Progenitor cell of endocrine pancreas (in vitro differentiated cells): ENCODE measurements at places on chromosomes 12 and 14.

- no peak for DNase-seq
Observed at GRCh38 chr12:47202176-47202575, 122.4 kb upstream of the AMIGO2 start.

- no peak for DNase-seq
Observed at GRCh38 chr14:91229005-91229382, 15.5 kb downstream of the GPR68 start.

- no peak for DNase-seq
Observed at GRCh38 chr12:29066011-29066588, 83.0 kb upstream of the FAR2 start.

DNA sequence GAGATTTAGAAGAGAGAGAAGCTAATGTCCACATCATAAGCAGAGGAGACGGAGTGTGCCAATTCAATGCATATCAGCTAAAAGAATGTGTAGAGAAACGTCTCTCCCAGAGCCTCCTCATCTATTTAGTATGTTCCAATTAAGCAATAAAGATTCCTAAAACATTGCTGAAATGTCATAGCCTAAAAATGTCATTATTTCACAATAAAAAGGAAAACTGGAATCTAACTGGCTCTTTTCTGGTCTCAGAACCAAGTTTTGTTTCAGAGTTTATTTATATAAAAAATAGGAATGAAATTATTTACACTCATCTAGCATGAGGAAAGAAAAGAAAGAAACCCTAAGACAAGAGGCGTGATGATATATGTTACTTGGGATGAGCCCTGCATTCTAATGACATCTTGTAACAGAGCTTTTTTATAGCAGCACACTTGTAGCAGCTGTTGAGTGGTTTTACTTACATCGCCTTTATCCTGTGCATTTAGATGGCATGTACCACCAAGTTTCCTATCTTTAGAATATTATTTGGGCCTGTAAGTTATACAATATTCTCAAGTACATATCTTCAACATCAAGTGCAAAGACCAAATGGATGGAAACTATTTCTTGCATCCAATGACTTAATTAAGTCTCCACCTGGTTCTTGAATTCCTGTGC lies 266.3 kb upstream of the PRKD1 start:
- DNase-seq: no peak

DNA sequence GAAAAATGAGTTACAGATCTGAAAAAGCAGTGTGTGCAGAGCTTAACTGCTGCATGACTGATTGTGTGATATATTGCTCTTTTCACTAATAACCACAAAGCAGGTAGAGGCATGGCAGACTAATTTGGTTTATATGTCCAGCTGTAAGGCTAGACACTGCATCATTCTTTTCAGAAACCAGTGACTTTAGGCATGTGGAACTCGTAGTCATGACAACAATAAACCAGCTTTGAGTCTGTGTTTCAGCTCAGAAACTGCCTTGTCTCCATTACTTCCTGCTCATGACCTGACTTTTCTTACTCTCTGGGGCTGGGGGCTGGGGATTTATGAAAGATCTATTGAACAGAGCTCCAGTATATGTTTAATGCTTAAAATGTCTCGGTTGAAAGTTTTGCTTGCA lies 146.8 kb upstream of the LRIG3 start:
- DNase-seq: no peak

DNA sequence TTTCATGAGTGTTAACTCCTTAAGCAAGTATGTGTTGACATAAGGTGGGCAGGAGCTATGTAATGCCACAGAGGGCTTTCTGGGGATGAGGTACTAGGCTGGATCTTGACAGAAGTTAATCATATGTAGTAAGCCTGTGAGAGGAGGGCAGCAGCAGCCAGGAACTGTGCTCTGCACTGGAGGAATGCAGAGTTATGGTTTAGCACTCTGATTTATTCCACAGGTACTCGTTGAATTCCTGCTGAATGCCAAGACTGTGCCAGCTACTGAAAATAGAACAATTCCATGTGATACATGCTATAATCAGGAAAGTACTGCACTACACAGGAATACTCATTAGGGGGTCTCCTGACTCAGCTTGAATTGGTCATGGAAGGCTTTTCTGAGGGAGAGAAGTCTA lies 58.7 kb downstream of the SUSD6 start:
- no peak for DNase-seq

GRCh38 chr14:88825078-88825458 lies 617 bp downstream of the TTC8 start:
- DNase-seq: no peak

DNA sequence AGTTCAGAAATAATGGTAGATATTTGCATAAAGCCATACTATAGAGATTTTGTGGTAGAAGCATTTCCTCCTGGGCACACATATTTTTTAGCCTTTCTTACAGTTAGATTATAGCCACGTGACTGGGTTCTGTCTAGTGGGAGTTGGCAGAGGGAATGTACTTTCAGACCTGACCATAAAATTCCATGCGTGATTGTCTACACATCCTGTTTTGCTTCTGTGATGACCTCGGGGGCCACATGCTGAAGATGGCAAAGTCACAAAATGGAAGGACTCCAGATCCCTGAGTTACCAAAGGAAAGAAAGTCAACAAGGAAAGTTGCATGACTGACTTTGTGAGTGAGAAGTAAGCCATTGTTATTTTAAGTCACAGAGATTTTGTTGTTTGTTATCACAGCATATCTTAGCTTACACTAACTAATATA lies 14.6 kb upstream of the MIA2 start:
- no peak for DNase-seq

DNA sequence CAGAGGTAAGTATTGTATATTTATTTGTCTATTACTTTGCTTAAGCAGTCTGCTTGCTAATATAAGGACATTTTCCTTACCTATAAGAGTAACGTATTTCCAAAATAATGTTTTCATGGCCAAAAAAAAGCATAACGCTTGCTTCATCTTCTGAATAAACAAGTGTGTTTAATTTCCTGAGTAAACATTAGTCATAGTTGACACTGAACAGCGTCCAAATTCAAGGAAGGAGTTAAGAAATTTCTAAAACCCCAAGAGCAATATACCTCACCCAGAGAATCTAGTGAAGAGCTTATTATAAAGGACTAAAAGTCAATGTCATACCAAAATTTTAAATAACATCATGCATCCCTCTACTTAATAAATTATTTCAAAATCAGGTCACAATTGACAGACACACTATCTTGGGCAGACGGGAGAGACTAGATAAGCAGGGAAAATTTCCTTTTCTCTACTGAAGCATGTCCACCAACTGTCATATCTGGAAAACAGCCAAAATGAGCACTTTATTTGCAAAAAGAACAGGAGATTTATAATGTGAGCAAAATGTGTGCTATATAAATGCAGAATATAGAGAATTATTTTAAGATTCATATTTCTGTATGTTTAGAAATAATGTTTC lies 25.1 kb downstream of the ANKS1B start:
- DNase-seq: no peak

DNA sequence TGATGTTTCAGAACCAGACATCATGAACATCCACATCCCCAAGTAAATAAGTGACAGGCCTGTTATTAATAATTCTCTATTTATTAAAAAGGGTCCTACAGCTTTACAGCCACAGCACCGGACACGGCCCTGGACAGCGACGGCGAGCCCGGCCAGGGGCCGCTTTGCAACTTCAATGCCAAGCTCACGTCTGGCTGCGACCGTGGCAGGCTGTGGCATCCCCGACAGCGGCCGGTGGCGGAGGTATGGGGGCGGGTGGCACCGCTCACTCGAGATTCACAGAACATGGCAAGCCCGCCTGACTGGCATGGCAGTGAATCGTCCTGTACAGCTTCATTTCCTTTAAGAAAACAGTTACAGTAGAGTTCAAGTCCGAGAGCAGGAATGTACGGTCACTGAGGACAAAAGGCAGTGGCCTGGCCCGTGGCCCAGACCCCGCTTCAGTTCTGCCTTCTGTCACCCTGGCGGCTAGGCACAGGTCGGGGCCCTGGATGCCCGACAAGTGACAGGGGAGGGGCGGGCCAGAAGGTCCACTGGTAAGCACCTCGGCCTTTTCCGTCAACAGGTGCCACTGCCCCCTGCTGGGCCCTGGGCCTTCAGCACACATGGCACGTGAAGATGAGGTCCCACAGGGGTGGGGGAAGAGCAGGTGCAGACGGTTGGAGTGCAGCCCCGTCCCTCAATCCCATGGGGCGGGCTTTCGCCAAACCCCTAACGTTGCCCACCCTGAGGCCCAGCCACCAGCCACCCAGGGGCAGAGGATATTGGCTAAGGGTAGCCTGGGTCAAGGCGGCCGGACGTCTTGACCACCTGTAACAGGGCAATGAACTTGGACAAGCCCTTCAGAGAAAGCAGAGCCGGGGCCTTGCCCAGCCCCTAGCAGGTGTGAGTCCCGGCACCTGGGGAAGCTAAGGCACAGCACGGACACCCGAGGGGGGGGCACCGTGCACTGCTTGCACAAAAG lies 30.3 kb downstream of the HIP1R start:
- no peak for DNase-seq

DNA sequence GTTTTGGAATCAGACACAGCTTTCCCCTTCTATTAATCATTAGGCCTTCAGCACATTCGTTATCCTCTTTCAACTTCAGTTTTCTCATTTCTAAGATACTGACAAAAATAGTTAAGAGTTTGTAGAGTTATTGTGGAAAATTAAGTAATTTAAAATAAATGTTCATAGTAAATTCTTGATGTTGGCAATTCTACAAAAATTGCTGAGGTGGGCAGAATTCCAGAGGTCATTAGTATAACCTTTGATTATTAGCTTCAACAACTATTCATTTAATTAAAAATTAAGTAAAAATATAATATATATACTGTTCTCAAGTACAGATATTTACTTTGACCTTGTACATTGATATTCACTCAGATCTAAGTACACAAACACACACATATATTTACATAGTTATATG lies 58.5 kb downstream of the DIO2 start:
- no peak for DNase-seq

DNA sequence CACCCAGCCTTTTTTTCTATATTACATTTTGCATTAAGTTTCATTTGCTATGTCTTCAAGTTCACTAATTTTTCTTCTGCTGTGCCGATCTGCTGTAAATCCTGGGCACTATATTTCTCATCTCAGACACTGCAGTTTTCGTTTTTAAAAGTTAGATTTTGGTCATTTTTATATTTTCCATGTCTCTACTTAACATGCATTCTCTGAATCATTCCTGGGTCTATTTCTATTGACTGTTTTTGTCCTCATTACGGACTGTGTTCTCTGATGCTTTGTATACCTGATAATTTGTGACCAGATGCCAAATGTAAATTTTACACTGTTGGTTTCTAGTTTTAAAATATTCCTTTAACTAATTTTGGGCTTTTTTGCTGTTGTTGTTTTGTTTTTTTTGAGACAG lies 64.5 kb downstream of the R3HDM2 start:
- DNase-seq: no peak

GRCh38 chr12:4874671-4875070 lies 35.0 kb upstream of the KCNA1 start:
- DNase-seq: no peak

DNA sequence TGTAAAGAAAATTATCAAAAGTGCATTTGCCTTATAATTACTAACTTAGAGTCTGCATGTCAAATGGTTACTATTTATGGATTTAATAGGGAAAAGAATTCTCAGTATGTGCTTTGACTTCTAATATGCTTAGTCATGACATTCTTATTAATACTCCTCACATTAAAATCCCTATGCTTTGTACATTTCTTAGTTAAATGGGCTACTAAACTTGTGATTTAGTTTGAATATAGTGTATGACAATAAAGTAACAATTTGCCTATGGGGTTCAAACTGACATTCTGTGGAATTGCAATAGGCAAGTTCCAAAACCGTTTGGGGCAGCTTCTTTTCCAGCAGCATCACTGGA lies 361.9 kb upstream of the TMTC1 start:
- no peak for DNase-seq

DNA sequence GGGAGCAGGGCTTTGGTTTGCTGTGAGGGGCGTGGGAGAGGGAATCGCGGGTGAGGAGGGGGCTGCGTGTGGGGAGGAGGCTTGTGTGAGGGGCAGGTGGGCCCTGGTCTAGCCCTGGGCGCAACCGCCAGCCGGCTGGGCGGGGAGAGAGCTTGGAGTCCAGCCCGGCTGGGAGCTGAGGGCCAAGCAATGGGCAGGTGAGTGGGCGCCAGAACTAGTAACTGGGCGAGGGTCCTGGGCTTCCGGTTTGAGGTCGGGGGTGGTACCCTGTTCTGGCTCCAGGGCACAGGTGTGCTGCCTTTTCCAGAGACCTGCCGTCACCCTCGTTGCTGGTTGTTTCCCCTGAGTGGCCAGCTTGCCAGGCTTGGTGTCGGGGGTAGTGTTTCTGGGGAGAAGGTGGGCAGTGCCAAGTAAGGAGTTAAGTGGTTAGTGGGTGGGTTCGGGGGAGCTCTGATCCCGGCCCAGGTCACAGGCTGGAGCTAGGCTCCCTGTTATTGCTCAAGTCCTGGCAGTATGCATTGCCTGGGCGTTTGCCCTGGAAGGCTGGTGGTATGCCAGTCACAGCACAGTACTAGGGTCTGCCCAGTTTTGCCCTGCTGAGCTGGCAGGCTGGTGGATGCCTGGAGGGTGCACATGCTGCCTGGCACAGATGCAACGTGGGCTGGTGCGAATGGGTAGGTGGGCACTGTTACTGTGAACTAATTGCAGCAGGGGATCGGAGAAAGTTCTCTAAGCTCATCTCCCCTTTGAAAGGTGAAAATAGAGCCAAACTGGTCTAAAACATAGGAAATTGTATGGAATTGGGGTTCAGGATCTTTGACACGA lies 683 bp downstream of the CIPC start:
- DNase-seq: no peak

DNA sequence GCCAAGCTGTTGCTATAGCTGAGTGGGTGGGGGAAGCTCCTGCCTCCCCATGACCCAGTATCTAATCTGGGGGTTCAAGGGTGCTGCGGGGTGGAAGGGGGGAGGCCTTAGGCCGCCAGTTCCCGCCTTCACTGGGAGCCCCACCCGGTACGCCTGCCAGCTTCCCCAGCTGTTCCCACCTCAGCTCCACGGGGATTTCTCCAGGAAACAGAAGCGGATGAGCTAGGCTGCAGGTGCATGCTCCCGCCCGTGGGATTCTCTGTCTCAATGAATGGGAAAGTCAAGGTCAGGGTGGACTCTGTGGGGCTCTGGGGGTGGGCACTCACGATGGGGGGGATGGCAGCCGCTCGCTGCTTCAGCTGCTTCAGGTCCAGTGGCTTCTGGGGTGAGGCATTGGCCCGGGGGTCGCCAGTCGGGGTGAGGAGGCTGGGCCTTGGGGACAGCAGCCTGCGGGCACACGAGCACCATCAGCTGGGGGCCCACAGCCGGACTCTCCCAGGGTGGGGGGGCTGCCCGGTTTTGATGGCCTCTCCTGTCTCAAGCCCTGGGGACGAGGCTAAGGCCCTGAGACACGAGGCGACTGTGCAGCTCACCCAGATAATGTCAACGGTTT lies 68.6 kb downstream of the RFLNA start:
- DNase-seq: no peak

GRCh38 chr12:91316161-91316906 lies 133.7 kb upstream of the DCN start:
- no peak for DNase-seq

- DNase-seq: no peak
Observed at GRCh38 chr12:104748790-104749189, 209.3 kb downstream of the SLC41A2 start.

- no peak for DNase-seq
Observed at GRCh38 chr14:91375720-91376452, 41.7 kb downstream of the CCDC88C start.

GRCh38 chr12:92650228-92650822 lies 52.5 kb upstream of the PLEKHG7 start:
- no peak for DNase-seq

- DNase-seq: no peak
Observed at GRCh38 chr12:106918746-106919145, 37.0 kb upstream of the TMEM263 start.
